SW480 (cell line): ENCODE measurements at places on chromosomes 2 and 18.

GRCh38 chr2:101854877-101855276 lies 136.9 kb upstream of the IL1R2 start:
- DNase-seq, result no peak

DNA sequence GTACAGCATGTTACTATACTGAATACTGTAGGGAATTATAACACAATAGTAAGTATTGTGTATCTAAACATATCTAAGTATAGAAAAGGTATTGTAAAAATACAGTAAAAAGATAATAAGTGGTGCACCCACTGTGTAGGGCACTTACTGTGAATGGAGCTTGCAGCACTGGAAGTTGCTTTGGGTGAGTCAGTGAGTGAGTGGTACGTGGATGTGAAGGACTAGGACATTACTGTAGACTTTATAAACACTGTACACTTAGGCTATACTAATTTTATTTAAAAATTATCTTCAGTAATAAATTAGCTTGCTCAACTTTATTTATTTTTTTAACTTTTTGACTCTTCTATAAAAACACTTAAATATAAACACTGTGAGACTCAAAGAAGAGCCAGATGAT lies 82.6 kb downstream of the MTA3 start:
- no peak for DNase-seq

- no peak for DNase-seq
These were observed 227.4 kb upstream of the CHST9 start for GRCh38 chr18:27412556-27412955.

- no peak for DNase-seq
These were observed 48.2 kb upstream of the LGALSL start for GRCh38 chr2:64405581-64406406.

- no peak for DNase-seq
These were observed 28.0 kb downstream of the ST6GAL2 start for GRCh38 chr2:106857882-106858478.

GRCh38 chr2:58054264-58054663 lies 7.7 kb downstream of the VRK2 start:
- no peak for DNase-seq
